ENCODE measurements at places on chromosomes 13 and 19. TPM values are rescaled to one million over a fixed set of nuclear protein-coding genes. Genes with fewer than 3 reads are reported as not detected.

- no peak for DNase-seq
These were observed 359.8 kb downstream of the LMO7 start for GRCh38 chr13:75995966-75996365.

DNA sequence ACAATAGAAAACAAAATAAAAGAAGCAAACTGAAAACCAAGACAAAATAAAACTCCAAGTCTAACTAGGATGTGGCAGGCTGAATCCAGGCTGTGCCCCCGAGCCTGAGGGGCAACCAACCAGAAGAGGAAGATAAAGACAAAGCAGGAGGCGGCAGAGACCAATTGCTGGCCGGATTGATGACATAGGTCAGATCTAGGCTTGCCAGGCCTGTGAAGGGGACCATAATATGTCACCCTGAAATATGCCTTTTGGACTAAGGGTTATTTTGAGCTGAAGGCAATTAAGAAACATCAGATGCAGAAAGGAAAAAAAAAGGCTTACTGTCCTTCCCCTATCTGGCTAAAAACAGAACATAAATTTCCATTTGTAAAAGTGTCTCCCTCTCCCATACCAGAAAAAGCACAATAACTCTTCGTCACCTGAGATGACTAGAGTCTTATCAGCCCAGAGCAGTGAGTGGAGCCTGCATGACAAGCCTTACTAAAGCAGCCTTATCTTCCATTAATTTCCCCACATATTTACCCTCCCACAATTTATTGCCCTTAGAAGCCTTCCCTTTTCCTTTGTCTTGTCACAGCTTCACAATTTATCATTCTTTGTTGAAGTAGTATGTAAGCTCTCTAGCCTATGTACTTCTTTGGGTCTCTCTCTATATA is 22.8 kb downstream of the ATP8A2 start:
- no peak for DNase-seq

The CERS1 gene
- 10.5 TPM for total RNA-seq

DNA sequence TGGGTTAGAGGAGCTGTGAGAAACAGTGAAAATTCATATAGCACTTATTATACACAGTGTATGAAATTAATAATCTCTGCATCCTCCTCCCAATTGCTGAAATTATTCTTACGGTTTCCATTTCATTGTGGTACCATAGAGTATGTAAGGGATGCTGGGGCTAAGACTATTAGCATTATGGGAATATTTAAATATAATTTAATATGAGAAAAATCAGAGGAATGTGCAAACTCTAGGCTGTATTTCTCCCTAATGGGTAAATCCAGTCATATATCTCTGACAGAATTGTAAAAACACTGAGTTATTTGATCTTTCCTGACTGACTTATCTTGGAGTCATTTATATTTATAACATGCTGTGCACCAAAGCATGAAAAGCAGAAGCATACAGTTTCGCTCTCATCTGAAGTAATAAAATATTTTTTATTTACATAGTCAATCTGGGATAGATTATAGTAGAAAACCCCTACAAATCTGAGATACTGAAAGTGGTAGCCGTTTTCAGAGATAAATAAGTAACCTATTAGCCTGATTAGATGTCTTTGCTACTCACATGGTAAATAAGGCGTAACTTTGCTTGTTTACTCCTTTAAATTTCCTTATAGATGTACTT is 34.9 kb downstream of the LRCH1 start:
- no peak for DNase-seq

DNA sequence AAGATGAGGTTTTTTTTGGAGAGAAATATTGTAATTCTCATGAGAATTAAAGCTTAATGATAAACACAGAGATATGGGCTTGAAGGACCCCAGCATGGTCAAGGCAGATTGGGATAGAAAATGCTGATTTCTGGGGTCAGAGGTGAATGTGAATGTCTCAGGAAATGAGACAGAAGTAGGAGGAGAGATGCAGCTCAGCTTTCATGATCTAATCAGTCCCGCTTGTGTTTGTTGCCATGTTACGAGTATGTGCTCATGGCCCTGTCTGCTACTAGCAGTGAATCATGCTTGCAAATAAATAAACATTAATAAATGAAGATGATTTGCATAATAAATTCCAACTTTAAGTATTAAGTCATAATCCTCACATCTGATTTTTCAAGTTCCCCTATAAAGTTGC is 23.0 kb upstream of the NDFIP2 start:
- DNase-seq, result no peak
